ENCODE measurements at places on chromosomes 3 and 15.

DNA sequence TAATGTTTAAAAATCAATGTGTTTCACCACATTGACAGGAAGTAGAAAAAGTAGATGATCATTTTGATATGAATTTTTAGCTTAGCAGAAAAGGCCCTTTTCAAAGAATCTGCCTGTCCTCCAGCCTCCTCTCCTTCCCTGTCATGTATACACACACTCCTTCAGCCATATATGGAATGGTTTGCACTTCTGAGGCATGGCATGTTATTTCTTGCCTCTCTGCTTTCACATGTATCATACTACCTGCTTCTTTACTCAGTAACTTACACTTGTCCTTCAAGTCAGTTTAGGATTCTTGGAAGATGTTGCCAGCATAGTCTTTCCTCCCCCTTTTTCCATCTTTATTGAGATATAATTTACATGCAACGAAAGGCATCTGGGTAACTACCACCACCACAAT, 79.0 kb downstream of the REC114 start:
- DNase-seq, result no peak

- no peak for DNase-seq
Measured at GRCh38 chr15:92006186-92007028, 152.9 kb downstream of the SLCO3A1 start.

GRCh38 chr3:3783696-3784095, 15.5 kb upstream of the LRRN1 start:
- DNase-seq, result no peak

- DNase-seq, result no peak
Measured at GRCh38 chr3:182117583-182117982, 405.9 kb downstream of the SOX2 start.

DNA sequence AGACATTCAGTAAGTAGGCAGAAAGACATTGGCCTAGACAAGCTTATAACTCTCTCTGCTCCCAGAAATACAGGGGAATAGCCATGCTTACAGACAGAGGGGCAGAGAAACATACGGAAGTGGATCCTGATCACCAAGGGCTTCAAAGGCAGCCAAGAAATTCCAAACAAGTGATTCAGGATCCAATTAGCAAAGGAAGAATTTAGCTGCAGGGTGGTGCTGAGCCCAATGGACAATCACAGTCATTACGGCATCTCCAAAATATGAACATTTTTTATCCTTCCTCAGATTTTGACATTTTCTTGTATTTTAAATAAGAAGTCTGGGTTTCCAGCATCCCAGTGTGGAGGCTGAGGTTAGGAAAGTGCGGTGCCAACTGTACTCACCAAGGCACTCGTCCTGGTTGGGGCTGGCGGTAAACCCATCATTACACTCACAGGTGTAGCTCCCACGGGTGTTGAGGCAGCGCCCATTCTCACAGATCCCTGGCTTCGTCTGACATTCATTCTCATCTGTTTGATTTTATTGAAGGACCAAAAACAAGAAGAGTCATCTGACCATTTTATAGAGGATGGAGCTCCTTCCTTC, 96.8 kb downstream of the DUT start:
- no peak for DNase-seq

GRCh38 chr3:106206613-106207012, 337.8 kb upstream of the CBLB start:
- DNase-seq, result no peak

DNA sequence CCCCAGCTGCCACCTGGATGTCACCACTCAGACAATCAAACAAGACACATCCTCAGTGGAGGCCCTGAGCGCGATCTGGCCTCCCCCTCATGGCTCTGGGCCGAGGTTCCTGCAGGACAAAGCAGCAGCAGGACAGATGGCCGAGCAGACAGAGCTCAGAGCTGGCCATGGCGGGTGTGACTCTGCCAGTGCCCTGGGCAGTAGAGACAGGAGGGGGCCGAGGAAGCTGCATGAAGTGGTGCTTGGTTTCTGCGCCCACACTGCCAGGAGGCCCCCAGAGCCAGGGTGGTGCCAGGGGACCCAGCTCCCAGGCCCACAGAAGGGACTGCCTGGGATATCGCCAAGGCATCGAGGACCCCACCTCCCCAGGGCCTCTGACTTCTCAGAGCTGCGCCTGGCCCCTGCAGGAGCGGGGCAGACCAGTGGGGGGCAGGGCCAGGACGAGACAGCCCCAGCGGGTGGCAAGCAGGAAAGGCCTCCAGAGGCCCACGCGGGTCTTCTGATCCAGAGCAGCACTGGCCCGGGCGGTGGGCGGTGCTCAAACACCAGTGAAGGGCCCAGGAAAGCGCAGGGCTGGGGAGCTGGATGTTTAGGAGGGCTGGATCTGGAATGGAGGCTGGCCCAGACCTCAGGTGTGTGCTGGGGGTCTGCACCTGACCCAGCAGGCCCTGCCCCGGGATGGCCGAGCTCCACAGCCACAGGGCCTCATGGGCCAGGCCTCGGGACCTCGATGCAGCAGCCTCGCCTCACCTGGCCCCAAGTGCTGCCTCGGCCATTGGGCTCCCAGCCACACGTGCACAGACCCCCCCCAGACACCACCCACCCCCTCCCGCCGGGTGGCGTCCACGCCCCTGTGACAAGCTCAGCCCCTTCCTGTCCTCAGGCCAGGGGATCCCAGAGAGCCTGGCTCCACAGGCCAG, 76.0 kb downstream of the GOLGA8G start:
- DNase-seq, result no peak

DNA sequence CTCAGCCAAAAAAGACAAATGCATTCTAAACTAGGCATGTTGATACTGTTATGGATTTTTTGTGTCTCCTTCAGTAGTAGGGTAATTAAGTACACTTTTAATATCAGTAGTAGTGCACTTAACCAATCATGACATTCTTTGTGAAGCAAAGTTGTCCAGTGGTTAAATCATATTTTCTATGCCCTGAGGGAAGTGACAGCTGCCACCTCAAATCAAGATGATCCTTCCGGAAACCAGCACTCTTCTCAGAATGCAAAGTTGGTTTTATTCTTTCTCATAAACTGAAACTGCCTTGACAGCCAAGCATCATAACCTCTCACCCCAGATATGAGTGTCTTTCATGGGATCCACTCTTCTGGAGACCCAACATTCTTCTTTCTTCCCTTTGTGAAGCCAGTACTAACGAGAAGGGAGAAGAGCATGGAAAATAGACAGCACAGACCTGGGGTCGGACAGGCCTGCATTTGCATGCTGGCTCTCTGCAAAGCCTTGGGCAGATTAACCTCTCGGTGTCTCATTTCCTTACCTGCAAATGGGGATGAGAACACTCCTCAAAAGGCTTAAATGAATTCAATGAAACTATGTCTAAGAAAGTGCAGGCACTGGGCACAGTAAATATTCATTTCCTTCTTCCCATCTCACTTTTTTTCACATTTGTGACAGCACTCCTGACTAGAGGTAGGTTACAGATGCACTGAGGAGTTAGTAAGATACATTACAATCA, 13.2 kb downstream of the AAGAB start:
- DNase-seq, result no peak

DNA sequence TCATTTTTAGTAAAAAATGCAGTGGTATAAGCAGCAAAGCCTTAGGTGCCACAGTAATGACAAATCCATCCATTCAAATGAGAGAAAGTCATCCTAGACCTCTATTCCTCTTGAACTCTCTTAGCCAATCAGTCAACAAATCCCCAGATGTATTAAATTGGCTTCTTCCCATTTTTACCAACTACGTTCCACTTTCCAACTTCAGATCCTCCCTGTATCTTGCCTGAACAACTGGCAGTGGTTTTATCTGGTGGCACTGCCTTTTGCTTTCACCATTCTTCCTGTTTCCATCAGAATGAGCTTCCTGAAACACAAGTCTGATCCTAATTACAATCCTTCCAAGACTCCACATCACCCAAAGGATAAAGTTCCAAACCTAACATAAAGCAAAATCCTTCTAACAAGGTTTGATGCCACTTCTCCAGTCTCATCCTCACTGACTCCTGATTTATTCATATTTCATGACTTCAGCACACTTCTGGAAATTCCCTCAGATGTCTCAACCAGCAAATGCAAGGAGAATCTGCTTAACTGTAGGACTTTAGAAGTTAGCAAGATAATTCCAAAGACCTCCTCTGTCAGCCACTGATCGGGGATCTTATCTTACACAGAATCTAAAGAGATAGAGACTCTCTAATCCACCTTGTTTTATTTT, 69.8 kb upstream of the SLC4A7 start:
- no peak for DNase-seq

DNA sequence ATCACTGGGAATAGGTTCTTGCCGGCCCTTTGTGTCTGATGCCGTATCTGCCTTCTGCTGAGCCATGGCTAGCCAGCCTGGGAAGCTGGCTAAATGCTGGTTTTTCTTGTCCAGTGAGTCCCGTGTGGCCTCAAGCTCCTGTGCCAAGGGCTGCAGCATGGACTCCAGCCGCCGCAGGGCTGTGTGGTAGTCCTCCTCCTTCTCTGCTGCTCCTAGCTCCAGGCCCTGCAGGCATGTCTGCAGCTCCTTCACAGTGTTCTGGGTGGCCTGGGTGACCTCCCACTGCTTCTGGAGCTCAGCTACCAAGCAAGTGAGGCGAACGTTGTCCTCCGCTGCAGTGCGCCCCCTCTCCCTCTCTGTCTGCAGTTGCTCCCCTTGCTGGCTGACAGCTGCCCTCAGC, 24.9 kb downstream of the CXCR6 start:
- no peak for DNase-seq

- no peak for DNase-seq
Measured at GRCh38 chr3:45938043-45938435, 5.2 kb upstream of the CXCR6 start.

DNA sequence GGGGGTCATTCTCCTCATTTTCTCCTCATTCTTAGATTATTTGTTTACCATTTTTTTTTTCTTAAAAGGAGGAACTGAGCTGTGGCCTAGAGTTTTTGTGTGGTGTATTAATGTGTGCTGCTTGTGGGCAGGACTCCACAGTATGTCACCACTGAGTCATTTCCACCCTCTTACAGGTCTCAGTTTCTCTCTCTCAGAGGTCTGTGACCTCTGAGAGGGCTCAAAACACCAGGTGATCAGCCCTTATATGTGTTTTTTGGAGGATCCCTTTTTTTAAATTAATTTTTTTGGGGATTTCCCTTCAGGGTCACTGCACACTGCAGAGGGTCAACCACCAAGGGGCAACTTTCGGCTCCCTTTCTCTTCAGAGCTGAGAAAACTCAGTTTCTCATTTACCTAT, 166.4 kb downstream of the SUCNR1 start:
- no peak for DNase-seq

DNA sequence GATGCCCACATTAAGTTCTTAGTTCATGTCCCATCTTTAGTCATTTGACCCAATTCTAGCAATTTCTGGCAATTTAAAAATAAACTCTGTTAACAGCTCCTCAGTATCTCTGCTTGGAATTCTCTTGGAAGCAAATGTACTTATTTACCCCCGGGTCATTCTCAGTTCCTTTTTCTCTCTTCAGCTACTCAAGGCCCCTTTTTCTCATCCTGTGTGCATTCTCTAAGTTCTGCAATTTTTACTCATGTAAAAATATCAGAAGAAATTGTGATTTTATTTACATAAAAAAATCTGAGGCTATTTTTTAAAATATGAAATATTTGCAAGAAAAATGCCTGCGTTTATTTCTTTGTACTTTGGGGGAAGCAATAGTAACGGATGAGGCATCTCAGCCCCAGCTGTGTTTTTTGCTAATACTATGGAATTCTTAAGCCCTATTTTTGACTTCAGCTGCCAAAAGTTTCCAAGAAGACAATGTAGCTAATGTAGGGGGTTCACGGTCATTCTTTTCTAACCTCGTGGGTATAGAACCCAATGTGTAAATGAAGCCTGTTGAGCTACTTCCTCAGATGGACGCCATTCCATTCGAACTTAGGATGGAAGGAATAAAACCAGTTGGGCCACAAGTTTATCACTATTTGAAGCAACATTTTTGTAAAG, 20.0 kb downstream of the CERS3 start:
- DNase-seq, result no peak

DNA sequence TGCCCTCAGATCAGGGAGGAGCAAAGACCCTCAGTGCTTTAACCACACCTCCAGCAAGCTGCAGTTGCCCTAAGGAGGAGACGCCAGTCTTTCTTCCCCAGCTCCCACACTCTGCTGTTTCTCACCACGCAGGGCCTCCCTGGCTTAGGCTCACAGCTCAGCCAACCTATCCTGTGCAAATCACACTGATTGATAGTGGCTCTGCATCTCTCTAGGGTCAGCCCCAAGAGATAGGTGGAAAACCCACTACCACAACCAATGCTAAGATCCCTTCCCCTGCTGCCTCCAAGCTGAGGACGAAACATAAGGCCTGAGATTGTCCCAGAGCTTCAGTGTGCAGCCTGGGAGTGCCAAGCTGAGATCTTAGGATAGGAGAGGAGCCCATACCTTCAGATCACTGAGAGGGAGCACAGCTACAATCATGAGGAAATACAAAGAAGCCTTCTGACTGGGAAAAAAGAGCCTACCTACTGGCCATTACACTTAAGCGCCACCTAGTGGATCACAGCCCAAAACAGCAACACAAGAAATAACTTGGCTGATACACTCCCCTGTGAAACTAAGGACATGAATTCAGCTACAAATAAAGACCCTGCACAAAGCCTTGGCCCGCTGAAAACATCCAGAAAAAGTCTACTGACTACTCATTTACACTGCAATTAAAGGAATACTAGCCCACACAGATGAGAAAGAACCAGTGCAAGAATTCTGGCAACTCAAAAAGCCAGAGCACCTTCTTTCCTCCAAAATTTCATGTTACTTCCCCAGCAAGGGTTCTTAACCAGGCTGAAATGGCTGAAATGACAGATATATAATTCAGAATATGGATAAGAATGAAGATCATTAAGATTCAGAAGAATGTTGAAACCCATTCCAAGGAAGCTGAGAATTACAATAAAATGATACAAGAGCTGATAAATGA, 271.5 kb upstream of the DCBLD2 start:
- no peak for DNase-seq

DNA sequence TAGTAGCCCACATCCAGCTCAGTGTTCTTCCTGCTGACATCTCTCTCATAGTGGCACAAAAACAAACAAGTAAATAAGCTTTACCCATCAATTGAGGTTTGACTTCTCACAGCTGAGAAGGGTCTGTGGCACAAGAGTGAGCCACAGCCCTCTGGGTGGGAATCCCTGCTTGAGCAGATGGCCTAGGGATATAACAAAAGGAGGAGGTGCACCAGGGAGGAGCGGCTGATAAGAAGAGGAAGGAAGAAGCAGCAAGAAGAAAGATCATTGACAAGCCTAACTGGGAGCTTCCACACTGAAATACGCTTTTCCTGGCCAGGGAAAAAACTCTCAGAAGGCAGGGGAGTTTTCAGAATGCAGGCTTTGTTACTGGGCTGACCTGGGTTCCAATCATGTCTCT, 279.8 kb downstream of the UACA start:
- no peak for DNase-seq

DNA sequence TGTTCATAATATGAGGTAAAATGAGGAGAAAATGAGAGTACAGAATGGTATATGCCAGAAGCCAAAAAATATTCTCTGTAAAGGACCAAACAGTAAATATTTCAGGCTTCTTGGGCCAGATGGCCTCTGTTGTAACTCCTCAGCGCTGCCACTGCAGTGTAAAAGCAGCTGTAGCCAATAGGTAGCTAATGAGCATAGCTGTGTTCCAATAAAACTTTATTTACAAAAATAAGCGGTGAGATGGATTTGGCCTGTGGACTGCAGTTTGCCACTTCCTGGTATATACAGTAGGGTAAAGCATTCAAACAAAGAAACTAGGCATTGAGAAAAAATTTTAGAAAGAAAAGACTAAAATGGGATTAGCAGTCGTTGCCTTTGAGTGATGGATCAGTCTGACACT, 51.5 kb downstream of the BFSP2 start:
- no peak for DNase-seq

All from T-helper 17 cell (primary cell).